ENCODE measurements at places on chromosomes 4 and X.

DNA sequence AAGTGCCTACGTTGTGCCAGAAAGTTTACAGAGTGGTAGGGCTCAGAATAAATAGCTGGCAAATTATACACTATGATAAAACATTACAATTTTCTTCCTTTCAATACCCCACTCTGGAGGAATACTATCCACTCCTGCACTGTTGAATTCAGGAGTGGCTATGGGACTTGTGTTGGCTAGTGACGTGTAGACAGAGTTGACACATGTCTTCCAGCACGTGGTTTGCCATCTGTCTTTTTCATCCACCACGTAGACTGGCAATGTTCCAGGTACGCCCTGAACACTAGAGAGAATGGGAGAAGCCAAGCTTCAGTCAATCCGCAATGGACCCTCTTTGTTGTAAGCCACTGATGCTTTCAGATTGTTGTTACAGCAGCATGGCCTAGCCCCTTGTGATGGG is 168.8 kb upstream of the RBPJ start:
- no peak for DNase-seq

DNA sequence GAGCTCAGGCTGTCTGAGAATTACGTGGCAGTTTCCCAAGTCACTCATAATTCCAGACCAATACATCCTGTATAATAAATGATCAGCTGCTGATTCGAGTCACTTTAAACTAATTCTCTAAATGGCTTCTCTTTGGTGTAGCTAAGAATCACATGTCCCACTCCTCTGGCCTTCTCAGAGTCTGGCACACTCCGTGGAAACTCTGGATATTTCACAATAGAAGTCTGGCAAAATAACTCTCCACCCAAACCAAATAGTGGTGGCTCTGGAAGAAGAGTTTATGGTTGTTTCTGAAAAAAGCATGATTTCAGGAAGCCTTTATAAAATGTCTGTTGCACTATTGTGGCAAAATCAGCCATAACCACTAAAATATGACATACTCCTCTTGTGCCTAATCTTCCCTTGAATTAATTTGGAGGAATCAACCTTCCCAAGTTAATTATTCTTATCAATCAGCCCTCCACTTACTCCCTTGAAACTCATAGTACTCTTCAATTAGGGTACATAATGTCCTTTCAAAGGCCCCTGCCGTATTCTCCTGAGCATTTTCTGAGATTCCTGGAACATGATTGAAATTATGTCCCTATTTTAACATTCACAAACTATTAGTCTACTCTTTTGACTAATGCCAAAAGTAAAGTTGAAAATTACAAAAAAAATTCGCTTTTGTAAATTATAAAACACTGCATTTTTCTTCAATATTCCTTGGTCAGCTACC is 991.6 kb downstream of the FAT4 start:
- DNase-seq = no peak

DNA sequence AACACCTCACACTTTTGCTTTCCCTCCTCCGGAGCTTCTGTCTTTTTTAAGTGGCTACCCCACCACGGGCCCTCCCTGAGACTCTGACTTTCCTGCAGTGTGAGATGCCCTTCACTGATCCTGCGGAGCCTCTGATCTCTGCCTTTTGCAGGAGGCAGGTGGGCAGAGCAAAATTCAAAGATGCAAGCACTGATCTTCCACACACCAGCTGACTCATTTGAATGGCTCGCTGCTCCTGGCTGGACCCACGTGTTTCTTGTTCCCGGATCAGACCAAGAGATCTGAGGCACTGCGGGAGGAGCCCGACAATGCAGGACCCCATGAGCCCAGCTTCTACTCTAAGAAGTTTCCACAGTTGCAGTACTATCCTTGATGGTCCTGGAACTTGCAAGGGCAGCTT is 1607.9 kb upstream of the TENM3 start:
- no peak for DNase-seq

GRCh38 chr4:167578906-167579305 is 344.6 kb upstream of the SPOCK3 start:
- DNase-seq = no peak

DNA sequence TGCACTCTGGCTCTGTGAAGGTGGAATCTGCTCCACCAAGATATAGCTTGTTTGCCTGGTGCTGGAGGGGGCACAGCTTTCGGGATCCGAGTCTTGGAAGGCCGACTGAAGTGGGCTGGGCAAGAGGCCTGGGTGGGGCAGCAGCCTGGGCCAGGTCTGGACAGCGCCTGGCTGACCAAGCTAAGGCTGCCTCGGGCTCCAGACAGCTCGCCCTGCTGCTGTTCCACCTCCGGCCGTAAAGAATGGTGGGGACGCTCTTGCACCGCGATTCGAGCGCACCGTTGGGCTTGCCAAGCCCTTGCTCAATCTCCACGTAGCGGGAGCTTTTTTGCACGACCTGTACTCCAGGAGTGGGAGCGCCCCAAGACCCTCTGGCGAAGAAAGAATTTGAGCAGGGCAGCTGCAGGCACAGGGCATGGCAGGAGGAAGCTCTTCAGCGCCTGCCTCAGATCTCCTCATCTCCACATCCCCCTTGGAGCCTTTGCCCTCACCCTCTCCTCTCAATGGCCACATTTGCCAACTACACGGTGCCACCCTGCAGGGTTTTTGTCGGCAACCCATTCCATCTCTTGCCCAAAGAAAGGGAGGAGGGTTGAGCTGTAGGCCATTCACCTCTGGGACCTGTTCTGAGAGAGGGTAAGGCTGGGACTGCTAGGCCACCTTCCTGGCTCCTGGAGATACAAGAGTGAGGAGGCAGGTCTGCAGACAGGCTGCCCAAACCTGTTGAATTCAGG is 18.9 kb downstream of the CNGA2 start:
- DNase-seq = no peak

- no peak for DNase-seq
These were observed 30.7 kb upstream of the KIAA0232 start for GRCh38 chr4:6751611-6752485.

- no peak for DNase-seq
These were observed 1.7 kb upstream of the SLC2A9 start for GRCh38 chr4:10023050-10023419.

DNA sequence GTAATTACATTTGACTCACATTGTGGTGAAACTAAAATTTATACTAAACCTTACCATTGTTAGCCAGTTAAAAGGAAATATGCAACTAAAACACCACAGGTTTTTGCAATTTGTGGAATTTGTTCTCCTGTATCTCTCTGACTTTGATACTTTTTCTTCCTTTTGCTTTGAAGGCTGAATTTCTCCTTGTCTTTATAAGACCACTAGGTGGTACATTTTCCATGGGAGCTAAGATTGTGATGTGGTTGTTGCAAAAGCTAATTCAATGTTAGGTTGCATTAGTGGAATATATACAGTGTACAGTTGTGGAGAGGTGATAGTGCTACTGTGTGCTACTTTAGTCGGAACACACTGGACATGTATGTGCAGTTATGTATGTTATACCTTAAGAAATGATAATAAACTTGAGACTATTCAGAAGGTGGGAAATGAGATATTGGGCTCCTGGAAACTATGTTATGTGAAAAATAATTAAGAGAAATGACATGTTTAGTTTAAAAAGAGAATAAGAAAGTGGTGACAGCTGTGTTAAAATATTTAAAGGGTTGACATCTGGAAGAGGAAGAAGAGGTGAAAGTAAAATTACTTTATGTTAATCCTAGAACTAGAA is 70.3 kb downstream of the ARL9 start:
- DNase-seq = no peak

- DNase-seq = no peak
These were observed 2.3 kb upstream of the ZCCHC4 start for GRCh38 chr4:25310066-25310802.
